Caco-2 (cell line): ENCODE measurements at places on chromosomes 3 and 15.

DNA sequence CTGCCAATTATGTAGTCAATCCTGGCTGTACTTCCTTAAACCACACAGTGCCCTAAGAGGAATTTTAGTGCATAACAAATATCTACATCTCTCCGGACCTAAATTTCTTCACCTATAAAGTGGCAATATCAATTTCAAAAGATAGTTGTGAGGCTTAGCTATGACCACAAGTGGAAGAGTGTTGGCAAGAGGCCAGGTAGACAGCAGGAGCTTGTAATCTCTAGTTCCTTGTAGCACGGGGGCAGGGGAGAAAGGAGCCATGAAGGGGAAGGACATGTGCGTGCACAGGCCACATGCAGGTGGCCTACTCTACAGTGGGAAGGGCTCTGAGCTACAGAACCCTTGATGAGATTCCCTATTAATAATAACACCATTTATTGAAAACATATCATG, 269.7 kb downstream of the ABHD5 start:
- no peak for DNase-seq

DNA sequence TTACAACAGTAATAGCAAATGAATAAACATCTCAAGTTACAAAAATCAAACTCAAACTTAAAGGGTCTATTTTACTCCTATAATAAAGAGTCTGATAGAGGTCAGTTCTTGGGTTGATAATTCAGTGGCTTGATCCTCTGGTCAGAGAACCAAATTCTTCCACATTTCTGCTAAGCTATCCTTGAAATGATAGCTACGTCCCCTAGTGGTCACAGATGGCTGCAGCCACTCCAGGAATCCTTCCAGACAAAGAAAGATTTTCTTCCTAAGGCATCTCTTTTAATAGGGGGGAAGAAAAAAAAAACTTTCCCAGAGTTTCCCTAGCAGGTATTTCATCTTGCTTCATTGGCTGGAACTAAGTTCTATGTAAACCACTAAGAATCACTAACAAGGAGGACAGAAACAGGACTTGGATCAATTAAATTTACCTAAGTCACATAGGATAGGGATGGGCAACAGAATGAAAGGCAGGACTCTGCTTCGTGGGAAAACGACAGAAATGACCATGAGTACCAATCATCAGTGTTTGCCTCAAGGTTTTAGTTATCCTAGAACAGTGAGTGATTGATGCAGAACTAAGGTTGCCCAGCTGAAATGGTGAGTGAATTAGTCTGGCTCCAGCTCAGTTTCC, 160.7 kb downstream of the STAC start:
- no peak for DNase-seq

DNA sequence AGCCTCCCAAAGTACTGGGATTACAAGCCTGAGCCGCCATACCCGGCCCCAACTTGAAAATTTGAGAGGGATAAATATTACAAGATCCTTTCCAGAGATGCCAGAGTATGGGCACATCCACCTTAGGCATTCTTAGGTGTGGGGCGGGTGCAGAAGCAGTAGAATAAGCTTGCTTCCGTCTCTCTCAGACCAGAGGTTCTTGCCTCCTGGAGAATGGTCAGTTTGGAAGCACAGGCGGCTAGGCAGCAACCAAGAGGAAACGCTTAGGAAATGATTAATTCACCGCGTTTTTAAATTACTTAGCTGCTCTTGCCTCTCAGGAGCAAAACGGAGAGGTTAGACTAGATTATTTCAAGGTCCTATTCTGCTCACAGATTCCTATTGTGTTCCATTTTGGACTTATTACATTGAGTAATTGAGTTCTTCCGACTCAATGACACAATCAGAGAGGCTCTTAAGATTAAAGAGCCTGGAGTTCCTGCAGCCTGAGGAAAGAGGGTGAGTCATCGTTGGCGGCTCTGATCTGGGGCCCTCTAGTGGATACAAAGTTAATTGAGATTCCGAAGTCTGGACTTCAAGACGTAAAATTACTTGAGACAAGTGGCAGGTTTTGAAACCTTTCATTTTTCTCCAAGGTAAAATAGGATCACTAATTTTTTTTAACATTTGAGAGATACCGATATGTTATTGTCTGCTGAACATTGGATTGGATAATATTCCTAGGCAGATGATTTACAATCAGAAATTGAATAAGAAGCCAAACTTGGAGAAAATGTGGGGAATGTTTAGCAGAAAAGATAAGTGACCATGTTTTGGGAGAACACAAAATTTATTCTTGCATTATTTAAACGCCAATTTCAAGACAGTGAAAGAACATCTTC, 5.8 kb upstream of the TOPAZ1 start:
- DNase-seq: peak; percentile 70

- DNase-seq: no peak
Measured at GRCh38 chr15:89384176-89384604, 49.6 kb upstream of the POLG start.

- DNase-seq: no peak
Measured at GRCh38 chr3:4460334-4460733, 6.7 kb downstream of the SUMF1 start.

GRCh38 chr3:153348457-153349107, 186.6 kb downstream of the RAP2B start:
- no peak for DNase-seq

- no peak for DNase-seq
Measured at GRCh38 chr3:119637679-119638477, 22.5 kb downstream of the POPDC2 start.

GRCh38 chr3:123884203-123884831, at the start of gene MYLK:
MYLK (minus strand) TSS chr3:123884332; CDS start chr3:123793841, 90,491 bp downstream.
- DNase-seq: peak; percentile 93

- no peak for DNase-seq
Measured at GRCh38 chr3:12816521-12817342, 20.3 kb downstream of the CAND2 start.

DNA sequence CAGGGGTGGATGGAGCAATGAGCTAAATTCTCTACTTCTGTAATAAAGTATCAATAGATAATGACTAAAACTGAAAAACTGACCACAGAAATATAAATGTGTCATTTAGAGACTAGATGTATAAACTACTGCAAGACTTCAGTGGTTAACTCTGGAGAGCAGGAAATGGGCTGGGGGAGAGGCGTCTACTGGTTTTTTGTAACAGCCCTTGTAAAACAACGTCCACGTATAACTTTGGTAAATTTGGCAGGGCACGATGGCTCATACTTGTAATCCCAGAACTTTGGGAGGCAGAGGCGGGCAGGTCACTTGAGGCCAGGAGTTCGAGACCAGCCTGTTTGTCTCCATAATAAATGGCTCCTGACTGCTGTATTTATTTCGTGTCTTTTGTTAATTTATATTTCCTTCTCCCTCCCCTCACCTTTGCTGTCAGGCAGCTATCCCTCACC, 12.5 kb downstream of the RAB27A start:
- DNase-seq: no peak

GRCh38 chr3:128609294-128609693, 41.3 kb downstream of the RPN1 start:
- DNase-seq: no peak

GRCh38 chr3:73326396-73326795, 264.9 kb downstream of the EBLN2 start:
- no peak for DNase-seq
